ENCODE measurements at places on chromosomes 1 and 21. TPM values are rescaled to one million over a fixed set of nuclear protein-coding genes. Genes with fewer than 3 reads are reported as not detected.

Gene CAMTA1
- total RNA-seq = 129 TPM

Gene SLC37A1
- 24.2 TPM for total RNA-seq

DNA sequence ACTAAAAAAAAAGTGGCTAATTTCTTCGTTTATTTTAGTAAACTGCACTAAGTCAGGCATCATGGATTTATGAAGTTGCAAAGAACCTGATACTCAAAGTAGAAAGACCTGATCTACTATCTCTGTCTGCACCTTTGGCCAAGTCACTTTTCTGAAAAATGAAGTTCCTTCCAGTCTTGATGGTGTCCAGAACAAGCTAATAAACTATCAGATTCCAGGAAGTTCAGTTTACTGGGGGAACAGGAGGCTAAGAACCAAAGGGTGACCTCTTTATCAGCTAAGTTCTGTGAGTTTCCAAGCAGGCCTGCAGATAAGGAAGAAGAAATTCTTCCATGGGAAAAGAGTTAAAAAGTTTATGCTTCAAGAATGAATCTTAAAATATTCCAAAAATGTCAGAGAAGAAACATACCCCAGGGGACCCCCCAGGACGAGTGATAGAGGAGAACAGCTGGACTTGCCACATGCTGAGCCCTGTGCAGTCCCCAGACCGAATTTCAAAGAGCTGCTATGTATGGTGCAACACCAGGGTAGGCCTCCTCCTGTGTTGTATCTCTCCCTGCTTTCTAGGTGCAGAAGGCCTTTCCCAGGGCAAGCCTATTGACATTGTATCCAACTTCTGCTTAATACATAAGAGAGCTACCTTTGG, 72.8 kb upstream of the FGGY start:
- H3K4me3 ChIP-seq = no peak overlapping the region
- no peaks in the 10 kb centered on the region for H3K27me3 ChIP-seq

DNA sequence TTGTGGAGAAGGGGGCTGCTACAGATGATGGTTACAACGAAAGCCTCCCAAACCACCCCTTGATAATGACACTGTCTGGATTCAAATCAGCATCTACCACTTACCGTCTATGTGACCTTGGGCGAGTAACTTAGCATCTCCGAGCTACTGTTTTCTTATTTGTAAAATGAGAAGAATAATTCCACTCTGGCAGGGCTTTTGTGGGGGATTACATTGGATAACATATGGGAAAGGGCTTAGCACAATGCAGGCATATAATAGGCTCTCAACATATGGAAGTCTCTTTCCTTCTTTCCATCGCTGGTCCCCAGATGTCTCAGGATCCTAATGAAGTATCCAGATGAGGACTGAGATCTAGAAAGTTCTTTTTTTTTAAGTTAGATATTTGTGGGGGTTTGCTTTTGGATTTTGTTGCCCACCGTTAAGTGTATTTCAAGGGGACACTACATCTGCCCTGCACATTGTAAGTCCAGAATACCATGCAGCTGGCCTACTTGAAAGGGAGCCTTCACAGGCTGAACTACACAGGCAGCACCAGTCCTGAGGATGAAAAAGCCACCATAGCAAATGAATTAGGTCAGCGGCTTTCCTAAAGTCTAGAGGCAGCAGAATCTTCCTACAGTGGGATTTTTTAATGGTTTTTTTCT, 172.2 kb upstream of the IRF2BP2 start:
- DNase-seq = no peak
- no peak overlapping the region for H3K4me3 ChIP-seq
- no peaks in the 10 kb centered on the region for H3K4me1 ChIP-seq
- H3K27ac ChIP-seq = no peak overlapping the region

- no peaks in the 10 kb centered on the region for H3K36me3 ChIP-seq
- no peak overlapping the region for H3K4me3 ChIP-seq
- H3K27me3 ChIP-seq = peaks cover 5% of the 10 kb centered on the region
- no peaks in the 10 kb centered on the region for H3K4me1 ChIP-seq
- H3K27ac ChIP-seq = no peak overlapping the region
Observed at GRCh38 chr1:183783342-183783741, 21.6 kb upstream of the RGL1 start.
